Renal pelvis (tissue), 12 donors: ENCODE measurements at places on chromosomes 2 and 18. TPM values are rescaled to one million over a fixed set of nuclear protein-coding genes. Genes with fewer than 3 reads are reported as not detected.

The SLC4A5 gene
- polyA plus RNA-seq, result 5.6 TPM

GRCh38 chr2:151361674-151362370 is 4.4 kb downstream of the TNFAIP6 start:
- no peak for DNase-seq

GRCh38 chr2:195443926-195444325 is 213.1 kb upstream of the SLC39A10 start:
- DNase-seq, result no peak

GRCh38 chr2:96747061-96747617 is 7.3 kb upstream of the LMAN2L start:
- no peak for DNase-seq

GRCh38 chr2:74371421-74371820 is 8.7 kb downstream of the DCTN1 start:
- no peak for DNase-seq

- no peak for DNase-seq
These were observed 20.0 kb downstream of the WDFY1 start for GRCh38 chr2:223925106-223925505.

GRCh38 chr2:84077496-84077895 is 381.6 kb downstream of the SUCLG1 start:
- DNase-seq, result no peak
